HFFc6 (cell line): ENCODE measurements at places on chromosomes 12 and 14. TPM values are rescaled to one million over a fixed set of nuclear protein-coding genes. Genes with fewer than 3 reads are reported as not detected.

DNA sequence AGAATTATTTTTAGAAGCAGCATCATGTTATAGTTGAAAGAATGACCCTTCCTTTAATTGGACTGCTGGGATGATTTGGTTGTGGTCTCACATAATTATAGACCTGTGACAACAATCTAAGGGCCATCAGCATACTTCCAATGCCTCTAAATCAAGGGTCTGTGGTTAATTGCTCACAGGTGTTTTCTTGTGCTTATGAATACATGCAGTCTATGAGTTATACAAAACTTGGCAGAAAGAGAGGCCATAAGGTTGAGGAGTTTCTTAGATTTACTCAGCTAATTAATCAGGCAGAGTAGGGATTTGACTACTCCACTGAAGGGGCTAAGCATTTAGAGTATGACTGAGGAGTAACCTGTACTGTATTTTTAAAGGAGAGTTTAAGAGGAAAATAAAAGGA lies 37.0 kb upstream of the FRMD6 start:
- H3K27me3 ChIP-seq: no peaks in the 10 kb centered on the region
- H3K27ac ChIP-seq: peak overlapping the region; percentile 80
- H3K4me3 ChIP-seq: 0 out of 2 replicates have a peak overlapping the region, but pooled peaks have one; percentile 12
- H3K4me1 ChIP-seq: peaks cover 91% of the 10 kb centered on the region

DNA sequence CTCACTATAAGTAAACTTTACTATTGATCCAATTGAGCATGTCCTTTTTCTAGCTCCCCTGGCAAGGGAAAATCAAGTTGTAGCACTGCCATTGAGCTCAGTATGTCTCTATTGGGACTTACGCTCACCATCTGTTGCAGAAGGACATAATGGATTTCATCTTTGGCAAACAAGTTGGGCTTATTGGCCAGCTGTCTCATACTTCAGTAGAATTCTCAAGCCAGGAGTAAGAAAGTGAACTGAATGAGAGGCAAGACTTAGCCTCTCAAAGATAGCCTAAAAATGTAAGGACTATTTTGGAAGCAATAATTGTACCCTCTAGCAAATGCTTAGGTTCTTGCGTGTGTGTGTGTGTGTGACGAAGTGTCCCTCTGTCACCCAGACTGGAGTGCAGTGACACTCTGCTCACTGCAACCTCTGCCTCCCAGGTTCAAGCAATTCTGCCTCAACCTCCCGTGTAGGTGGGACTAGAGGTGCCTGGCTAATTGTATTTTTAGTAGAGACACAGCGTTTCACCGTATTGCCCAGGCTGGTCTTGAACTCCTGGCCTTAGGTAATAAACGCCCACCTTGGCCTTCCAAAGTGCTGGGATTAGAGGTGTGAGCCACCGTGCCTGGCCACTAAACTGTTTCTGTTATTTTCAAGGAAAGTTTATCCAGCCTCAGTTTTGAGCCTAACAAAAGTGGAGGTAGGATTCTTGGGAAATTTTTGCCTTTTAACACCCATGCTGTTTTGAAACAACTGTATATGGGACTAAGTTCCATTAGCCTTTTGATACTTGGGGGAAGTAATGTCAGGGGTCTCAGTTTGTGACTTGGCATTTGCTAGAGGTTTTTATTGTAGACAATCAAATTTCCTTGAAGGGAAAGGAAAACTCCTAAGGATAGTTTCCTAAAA lies 7.0 kb downstream of the HNRNPA1 start:
- H3K27ac ChIP-seq: peak overlapping the region; percentile 45
- peaks cover 35% of the 10 kb centered on the region for H3K36me3 ChIP-seq
- no peak overlapping the region for H3K4me3 ChIP-seq
- H3K27me3 ChIP-seq: peaks cover 14% of the 10 kb centered on the region
- no peak for DNase-seq

GRCh38 chr12:114588061-114588460 lies 95.9 kb downstream of the TBX3 start:
- H3K4me3 ChIP-seq: no peak overlapping the region
- peaks cover 11% of the 10 kb centered on the region for H3K27me3 ChIP-seq
- peaks cover 10% of the 10 kb centered on the region for H3K36me3 ChIP-seq
- H3K4me1 ChIP-seq: no peaks in the 10 kb centered on the region
- H3K27ac ChIP-seq: no peak overlapping the region
- DNase-seq: no peak

- H3K36me3 ChIP-seq: no peaks in the 10 kb centered on the region
- no peak overlapping the region for H3K27ac ChIP-seq
- peaks cover 37% of the 10 kb centered on the region for H3K27me3 ChIP-seq
- no peak for DNase-seq
- H3K4me1 ChIP-seq: peaks cover 25% of the 10 kb centered on the region
- no peak overlapping the region for H3K4me3 ChIP-seq
Observed at GRCh38 chr12:5803532-5803931, 141.5 kb downstream of the ANO2 start.

DNA sequence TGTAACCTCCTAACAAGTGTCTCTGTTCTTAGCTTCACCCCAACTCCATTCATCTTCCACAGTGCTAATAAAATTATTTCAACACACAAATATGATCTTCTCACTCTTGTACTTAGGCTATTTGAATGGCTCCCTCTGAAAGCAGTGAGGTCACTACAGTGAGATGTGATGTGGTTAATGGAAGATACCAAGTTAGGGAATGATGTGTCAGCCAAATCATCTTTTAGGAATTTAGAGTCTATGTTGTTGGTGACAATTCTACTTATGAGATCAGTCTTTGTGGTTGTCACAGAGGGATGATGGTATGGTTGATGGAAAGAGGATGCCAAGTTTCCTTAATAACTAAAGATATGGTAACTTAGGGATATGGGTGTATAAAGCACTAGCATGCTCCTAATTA lies 57.6 kb downstream of the POLR3B start:
- no peak overlapping the region for H3K4me3 ChIP-seq
- H3K36me3 ChIP-seq: peaks cover 35% of the 10 kb centered on the region
- DNase-seq: peak; percentile 49
- H3K27me3 ChIP-seq: no peaks in the 10 kb centered on the region

DNA sequence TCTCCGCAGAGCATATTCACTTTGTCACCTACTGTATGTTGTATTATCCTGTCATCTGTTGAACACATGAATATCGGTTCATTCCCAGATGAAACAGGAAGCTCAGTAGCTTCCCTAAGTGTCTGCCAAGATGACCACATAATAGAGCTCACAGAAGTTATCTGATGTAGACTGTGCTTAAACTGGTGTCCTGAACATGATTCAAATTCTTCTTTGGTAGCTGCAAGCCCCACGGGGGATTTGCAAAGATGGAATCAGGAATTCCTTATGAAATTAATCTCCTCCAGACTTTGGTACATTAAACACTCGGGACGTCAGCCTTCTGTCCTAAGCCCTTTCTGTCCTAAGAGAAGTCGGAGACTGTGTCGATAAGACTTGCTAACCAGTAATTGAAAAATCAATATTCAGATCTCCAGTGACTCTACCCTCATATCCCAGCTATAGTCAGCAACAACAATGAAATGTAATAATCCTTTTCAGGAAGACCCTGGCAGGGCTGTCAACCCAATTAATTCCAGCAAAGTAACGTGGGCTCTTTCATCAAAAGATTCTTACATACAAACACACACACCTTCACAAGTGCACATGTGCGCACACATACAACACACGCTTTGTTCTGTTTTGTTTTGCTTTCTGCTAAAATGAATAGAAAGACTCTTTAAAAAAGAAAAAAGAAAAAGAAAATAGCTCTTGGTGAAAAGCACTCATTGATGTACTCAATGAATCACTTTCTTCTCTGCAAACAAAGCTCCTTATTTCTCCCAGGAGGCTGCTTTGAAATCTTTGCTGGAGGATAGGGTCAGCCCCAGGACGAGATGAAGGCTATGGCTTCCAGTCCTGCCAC lies 127.2 kb downstream of the RIMBP2 start:
- no peaks in the 10 kb centered on the region for H3K4me1 ChIP-seq
- DNase-seq: no peak
- peaks cover 4% of the 10 kb centered on the region; the same call in 1 of the 2 replicates for H3K27me3 ChIP-seq
- peaks cover 13% of the 10 kb centered on the region for H3K36me3 ChIP-seq

GRCh38 chr12:105461271-105461943 lies 130.9 kb downstream of the C12orf75 start:
- DNase-seq: no peak
- no peak overlapping the region for H3K4me3 ChIP-seq
- H3K4me1 ChIP-seq: peaks cover 41% of the 10 kb centered on the region
- peaks cover 5% of the 10 kb centered on the region; the same call in 1 of the 2 replicates for H3K27me3 ChIP-seq
- H3K27ac ChIP-seq: no peak overlapping the region
- peaks cover 30% of the 10 kb centered on the region for H3K36me3 ChIP-seq

DNA sequence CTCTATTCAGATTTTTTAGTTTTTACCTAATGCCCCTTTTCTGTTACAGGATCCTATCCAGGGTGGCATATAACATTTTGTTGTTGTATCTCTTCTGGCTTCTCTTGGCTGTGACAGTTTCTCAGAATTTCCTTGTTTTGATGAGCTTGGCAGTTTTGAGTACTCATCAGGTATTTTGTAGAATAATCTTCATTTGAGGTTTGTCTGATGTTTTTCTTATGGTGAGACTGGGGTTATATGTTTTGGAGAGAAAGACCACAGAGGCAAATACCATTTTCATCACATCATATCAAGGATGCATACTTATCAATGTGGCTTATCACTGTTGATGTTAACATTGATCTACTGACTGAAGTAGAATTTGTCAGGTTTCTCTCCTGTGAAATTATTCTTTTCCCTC lies 14.0 kb upstream of the LYZ start:
- no peaks in the 10 kb centered on the region for H3K36me3 ChIP-seq
- peaks cover 30% of the 10 kb centered on the region for H3K27me3 ChIP-seq
- no peak overlapping the region for H3K4me3 ChIP-seq
- H3K27ac ChIP-seq: no peak overlapping the region

GRCh38 chr14:65128096-65128495 lies 25.8 kb upstream of the MAX start:
- H3K27me3 ChIP-seq: peaks cover 20% of the 10 kb centered on the region
- H3K27ac ChIP-seq: no peak overlapping the region
- H3K4me3 ChIP-seq: no peak overlapping the region
- H3K4me1 ChIP-seq: no peaks in the 10 kb centered on the region

- no peak overlapping the region for H3K27ac ChIP-seq
- peaks cover 7% of the 10 kb centered on the region for H3K4me1 ChIP-seq
- H3K4me3 ChIP-seq: no peak overlapping the region
- H3K27me3 ChIP-seq: peaks cover 9% of the 10 kb centered on the region
- no peak for DNase-seq
Observed at GRCh38 chr12:5295996-5296395, 135.9 kb upstream of the NTF3 start.

- H3K36me3 ChIP-seq: no peaks in the 10 kb centered on the region
- no peak overlapping the region for H3K27ac ChIP-seq
- no peak overlapping the region for H3K4me3 ChIP-seq
- DNase-seq: no peak
- peaks cover 7% of the 10 kb centered on the region for H3K4me1 ChIP-seq
- H3K27me3 ChIP-seq: 0 out of 2 replicates have a peak, but pooled peaks cover 2% of the 10 kb centered on the region
Observed at GRCh38 chr14:58887931-58888330, 250.2 kb downstream of the DACT1 start.

DNA sequence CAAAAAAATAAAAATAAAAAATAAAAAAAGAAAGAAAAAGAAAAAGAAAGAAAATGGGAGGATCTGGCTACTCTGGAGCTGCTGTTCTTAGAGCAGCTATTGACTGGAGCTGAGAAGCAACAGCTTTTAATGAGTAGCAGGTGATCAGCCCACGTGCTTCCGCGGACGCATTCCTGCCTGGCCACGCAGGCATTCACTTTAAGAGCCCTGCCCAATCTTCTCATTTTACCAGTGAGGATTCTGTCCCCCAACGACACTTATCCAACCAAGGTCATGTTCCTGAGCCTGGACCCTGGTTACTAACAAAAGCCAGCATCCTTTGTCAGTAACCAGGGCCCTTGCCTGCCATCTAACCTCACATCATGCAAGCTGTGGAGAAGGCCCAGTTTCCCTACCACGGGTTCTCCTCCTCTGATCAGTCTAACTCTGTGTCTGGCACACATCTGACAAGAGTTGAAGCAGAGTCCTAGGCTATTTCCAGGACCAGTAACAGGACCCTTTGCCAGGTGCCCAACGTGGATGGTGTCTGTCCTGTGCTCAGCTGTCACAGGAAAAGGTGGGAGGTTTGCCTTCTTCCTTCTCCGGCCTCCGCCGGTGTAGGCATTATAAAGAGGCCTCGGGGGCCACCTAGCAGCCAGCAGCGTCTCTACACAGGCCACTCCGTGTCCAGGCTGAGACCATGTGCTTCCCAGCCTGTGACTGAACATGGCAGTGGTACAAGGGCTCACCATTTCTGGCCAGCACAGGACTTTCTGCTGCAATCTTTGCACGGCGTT lies 60.9 kb upstream of the GPATCH2L start:
- H3K4me1 ChIP-seq: no peaks in the 10 kb centered on the region
- peaks cover 23% of the 10 kb centered on the region for H3K27me3 ChIP-seq
- H3K27ac ChIP-seq: no peak overlapping the region
- peak; percentile 7 for DNase-seq
- no peak overlapping the region for H3K4me3 ChIP-seq

DNA sequence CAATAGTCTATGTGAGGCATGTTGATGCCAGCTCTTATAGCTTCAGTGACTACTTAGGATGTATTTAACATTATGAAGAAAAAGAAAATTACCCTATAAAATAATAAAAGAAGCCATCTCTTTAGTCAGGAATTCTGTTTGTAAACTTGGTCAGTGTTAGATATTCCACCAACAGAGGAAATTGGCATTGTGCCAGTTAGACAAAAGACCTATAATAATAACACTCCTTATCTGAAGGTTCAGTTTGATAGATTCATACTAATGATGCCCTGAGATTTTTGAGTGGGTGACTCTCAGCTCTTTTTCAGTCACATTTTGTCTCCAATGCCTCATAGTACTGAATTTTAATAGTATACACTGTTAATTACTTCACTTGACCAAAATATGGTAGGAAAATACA lies 6.6 kb downstream of the SYT10 start:
- no peaks in the 10 kb centered on the region for H3K27me3 ChIP-seq
- H3K36me3 ChIP-seq: no peaks in the 10 kb centered on the region
- no peaks in the 10 kb centered on the region for H3K4me1 ChIP-seq
- no peak overlapping the region for H3K27ac ChIP-seq
- H3K4me3 ChIP-seq: no peak overlapping the region

- H3K4me1 ChIP-seq: peaks cover 91% of the 10 kb centered on the region
- peak overlapping the region; percentile 49; the same call in 1 of the 2 replicates for H3K4me3 ChIP-seq
- peak; percentile 54 for DNase-seq
- no peaks in the 10 kb centered on the region for H3K36me3 ChIP-seq
Observed at GRCh38 chr14:61569812-61570548, 125.3 kb upstream of the HIF1A start.

- no peak overlapping the region for H3K27ac ChIP-seq
- H3K4me3 ChIP-seq: no peak overlapping the region
- H3K36me3 ChIP-seq: peaks cover 10% of the 10 kb centered on the region; the same call in 1 of the 2 replicates
- H3K4me1 ChIP-seq: no peaks in the 10 kb centered on the region
- DNase-seq: no peak
- no peaks in the 10 kb centered on the region; the same call in 1 of the 2 replicates for H3K27me3 ChIP-seq
Observed at GRCh38 chr12:31444736-31445135, 118.8 kb upstream of the SINHCAF start.

Gene GRIP1
- total RNA-seq: 0.41 TPM in 1 of 3 replicates, not detected in the others

Gene GPRC5D
- not detected in 3 replicates for total RNA-seq

Gene C14orf180
- not detected in 3 replicates for total RNA-seq

Gene TMTC1
- total RNA-seq: not detected in 3 replicates

Gene PLCZ1
- not detected in 2 replicates for total RNA-seq
